Keratinocyte (primary cell): ENCODE measurements at places on chromosomes 12 and 14.

DNA sequence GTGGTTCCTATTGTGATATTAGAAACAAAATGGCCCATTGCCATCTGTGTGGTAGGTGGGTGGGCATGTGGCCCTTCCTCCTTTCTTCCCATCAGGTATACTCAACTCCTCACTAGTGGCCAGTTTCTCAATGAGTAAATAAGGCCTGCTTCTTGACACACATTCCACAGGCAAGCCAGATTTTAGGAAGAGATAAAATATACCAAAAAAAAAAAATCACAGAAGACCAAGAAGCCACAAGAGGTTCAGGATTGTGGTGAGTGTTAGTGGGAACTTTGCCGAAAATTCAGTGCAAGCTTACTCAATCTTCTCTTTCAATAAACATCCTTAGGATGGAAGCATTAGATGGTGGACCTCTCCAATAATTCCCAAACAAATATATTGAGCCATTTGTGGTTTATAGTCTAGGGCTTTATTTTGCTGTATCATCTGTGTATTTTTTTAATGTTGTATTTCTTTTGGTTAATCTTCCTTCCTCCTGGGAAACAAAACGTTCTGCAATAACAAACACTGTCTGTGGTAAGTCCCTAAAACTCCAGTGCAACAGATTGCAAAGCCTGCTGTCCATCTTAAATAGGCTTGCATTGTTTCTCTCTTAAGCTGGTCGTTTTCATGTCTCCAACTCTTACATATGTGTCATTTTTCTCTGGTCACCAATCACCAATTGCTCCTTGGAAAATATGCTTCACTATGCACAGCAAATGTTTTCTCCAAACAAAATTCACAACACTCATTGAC, 289.9 kb upstream of the KITLG start:
- DNase-seq, result no peak

- DNase-seq, result no peak
Observed at GRCh38 chr12:1812650-1813302, 7.6 kb upstream of the LRTM2 start.

- no peak for DNase-seq
Observed at GRCh38 chr12:74490390-74491064, 47.1 kb upstream of the ATXN7L3B start.

GRCh38 chr12:131468206-131468605, 242.7 kb upstream of the SFSWAP start:
- DNase-seq, result no peak

DNA sequence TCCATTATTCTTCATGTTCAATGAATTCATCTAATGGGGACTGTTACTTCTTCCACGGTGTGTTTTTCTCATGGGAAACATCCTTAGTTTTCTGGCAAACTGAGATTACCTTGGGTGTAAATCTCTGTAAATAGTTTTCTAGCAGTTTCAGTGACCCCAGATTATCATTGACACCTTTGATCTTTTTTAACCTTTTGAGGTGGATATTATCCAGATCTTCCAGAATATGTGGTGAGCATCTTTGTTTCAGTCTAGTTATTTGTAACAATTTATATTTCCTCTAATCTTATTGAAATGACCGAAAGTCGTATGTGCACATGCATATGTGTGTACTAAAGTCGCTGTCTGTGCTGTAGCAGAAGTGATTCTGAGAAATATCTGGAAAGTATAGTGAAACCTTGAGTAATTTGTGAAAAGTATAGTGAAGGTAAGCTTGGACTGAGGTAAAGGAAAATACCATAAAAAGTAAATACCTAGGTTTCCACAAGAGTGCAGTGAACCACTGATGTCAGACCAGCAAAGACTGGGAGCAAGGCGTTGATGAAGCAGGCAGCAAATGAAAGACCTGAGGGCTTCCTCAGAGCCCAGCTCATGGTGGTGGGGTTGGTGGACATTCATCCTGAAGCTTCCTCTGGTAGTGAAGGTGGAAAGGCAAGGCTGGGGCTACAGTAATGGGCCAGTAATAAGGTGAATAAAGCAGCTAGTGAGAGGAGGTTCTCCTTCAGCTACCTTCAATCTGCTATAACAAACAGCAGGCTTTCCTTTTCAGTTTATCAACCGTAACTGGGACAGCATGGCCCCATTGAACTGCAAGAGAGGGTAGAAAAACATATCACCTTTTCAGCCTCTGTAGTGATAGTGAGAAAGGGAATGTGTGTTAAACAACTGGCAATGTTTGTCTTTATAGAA, 480.2 kb upstream of the FBXO33 start:
- DNase-seq, result no peak

DNA sequence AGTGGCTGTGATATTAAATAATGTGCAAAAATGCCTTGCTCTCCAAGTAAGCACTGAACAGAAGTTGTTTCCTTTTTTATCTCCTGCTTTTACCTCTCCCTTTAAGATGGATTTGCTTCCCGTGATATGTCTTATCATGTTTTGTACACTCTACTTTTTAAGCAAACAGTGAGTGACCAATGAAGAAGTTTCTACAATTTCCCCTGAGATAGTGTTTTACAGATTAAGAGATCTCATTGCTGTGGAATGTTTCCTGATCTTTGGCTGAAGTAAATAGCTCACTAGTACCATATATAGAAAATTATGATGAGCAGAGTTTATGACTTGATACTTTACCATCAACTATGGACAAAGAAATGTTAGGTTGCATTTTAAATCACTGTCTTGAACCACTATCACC, 184.8 kb upstream of the PDE3A start:
- no peak for DNase-seq

DNA sequence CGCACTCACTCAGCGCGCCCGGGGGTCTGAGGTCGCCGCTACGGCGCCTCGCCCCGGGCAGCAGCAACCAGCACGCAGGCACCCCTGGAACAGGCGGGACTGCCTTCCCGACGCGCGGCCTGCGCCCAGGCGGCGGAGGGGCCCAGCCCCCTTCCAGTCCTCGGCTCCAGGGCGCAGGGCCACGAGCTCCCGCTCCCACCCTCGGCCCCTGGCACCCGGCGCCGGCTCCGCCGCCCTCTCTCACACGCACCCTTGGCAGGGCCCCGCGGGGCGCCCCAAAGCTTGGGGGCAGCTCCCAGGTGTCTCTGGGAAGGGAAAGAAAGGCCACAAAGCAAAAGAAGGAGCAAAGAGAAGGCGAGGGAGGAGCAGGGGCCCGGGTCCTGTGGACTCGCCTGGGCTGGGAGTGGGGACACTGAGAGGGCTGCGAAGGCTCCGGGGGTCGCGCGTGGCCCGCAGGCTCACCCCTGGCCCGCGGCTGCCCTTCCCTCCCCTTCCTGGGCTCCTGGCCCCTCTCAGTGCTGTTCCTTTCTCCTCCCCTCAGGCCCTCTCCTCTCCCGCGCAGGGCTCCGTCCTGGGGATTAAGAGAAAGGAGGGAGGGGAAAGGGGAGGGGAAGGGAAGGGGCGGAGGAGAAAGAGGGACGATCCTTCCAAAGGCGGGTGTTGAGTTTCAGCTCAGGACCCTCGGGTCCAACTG, 907 bp upstream of the EFS start:
- DNase-seq, result no peak

- no peak for DNase-seq
Observed at GRCh38 chr12:103626498-103626897, 39.4 kb downstream of the STAB2 start.

DNA sequence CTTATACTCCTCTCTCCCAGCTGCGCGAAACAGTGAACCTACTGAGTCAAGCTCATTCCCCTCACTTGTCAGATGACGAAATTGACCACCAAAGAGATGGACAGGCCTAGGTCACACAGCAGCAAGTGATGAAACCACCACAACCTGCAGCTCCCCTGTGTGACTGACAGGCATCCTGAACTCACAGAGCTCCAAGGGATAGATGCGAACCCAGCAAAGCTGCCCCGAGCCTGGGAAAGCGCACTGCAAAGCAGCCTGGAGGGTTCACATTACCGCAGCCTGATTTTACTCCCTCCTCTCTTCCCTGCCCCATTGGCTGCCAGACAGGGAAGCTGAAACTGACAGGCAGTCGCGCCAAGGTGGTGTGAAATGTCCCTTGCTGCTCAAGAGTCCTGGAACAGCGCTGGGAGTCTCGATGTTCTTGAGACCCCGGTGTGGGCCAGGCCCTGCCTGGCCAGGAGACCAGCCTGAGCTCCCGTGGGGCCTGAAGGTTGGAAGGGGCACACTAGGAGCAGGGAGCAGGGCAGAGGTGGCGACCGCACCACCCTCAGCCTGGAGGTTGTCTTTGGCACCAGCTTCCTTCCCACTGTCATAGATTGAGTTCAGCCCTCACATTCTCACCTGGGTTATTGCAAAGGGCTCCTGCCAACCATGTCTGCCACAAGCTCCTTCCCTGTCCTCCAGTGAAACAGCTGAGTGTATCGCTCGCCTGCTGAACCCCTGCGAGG, 36.3 kb downstream of the SNRNP35 start:
- no peak for DNase-seq

DNA sequence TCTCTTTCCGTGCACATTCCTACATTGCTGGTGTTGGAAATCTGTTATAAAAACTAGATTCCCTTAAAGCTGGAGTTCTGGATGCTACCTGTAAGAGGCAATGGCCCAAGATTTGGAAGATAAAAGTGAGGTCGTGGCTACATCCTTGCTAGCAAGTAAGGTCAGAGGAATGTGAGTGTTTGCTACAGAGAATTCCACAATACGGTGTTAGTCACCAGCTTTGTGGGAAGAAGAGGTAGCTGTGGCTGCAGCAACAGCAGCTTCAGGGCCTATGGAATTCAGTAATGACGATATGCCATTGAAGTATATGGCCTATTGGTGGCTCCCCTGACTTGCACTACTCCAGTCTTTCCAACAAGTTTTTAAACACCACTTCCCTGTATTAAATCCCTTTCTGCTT, 227.7 kb upstream of the TMEM260 start:
- no peak for DNase-seq

DNA sequence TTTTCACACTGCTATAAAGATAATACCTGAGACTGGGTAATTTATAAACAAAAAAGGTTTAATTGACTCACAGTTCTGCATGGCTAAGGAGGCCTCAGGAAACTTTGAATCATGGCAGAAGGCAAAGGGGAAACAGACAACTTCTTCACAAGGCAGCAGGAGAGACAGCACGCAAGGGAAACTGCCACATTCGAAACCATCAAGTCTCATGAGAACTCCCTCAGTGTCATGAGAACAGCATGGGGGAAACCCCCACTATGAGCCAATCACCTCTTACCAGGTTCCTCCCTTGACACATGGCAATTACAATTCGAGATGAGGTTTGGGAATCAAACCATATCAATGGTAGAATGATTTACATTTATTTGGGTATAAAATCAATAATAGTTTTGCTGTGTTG, 558.5 kb downstream of the TMTC2 start:
- DNase-seq, result no peak

DNA sequence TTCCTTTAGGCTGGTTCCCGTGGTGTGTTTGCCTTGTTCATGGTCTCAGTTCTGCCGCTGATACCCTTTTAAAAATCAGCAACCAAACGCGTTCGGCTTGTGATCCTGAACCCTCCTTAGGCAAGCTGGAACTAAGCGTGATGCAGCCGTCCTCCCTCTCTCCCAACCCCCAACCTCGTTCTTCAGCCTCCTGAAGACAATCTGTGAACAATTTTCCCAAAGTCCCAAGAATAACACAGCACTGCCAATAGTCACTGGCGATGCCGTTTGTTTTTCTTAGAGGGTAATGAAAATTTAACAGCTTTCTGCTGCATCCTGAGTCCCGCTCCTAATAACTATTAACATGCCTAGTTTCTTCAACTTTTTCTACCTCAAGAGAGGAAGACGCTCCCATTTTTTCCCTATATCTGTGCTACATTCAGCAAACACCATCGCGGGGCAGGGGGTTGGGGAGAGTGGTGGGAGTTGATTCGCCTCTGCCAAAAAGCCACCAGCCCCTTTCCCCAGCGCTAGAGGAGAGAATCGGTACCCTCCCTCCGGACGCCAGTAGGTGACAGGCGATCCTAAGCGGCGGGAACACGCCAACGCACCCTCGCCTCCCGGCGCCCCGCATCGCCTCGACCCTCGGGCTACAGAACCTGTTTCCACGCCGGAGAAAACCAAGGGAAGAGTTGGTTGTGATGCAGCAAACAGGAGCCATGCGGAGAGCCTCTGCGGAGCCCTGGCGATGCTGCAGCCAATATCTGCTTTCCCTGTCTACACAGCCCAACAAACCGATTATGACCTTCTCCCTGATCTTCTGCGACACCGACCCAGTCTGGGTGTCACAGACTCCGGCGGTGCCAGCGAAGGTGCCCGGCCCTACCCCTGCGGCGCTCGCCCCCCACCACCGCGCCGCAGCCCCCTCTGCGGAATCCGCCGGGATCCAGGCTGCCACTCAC, 752 bp downstream of the PRICKLE1 start:
- DNase-seq, result no peak

DNA sequence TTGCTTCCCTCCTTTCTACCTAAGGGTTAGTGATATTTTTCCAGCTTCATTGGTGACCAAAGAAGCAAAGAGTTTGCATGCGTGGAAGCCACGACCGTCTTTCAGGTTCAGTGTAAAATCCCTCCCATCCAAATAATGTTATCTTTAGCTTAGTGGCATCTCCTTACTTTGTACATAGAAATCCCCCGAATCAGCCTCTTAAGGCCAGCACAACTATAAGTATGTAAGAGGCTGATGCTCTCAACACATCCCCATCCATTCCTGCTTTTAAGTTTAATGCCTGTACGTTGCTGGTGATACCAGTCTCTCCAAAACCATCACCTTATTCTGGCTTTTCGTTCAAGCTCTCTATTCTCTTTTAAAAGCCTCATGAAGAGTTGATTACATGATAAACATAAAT, 14.6 kb downstream of the CDKN1B start:
- no peak for DNase-seq

GRCh38 chr14:104405360-104406226, 174.0 kb upstream of the C14orf180 start:
- DNase-seq, result no peak

- DNase-seq, result no peak
Observed at GRCh38 chr12:29044799-29045198, 104.3 kb upstream of the FAR2 start.

DNA sequence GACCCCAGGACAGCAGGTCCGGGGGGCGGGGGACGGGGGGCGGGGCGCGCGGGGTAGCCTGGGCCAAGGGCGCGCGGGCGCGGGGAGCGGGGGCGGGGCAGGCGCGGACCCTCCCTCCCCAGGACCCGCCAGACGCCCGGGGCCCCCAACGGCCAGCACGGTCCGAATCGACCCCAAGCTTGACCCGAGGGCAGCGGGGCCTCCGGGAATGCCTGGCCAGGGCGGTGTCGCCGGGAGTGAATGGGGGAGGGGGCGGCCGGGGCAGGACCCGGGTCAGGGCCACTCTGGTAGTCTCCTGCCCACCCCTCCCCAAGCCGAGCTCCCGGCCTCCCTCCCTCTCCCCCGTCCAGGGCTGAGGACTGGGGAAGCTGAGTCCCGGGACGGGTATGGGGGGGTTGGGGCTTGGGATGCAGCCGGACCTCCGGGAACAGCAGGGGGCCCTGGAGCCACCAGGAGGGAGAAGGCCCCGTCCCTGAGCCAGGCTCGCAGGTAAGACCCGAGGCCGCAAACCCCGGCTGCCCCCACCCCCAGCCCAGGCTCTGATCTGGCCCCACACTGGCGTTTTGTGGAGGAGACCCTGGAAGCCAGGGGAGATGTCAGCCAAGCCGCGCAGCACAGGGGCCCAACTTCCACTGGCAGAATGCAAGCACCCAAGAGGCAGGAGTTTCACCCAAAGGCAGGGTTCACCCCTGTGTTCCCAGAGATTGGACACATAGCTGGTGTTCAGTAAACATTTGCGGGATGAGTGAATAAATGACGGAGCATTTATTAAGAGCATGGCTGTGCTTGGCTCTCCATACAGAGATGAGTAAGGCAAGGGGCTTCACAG, 545 bp upstream of the GALNT9 start:
- DNase-seq, result no peak
